ENCODE measurements at places on chromosomes 2 and 18.

GRCh38 chr18:58222432-58223125, 178.6 kb downstream of the NEDD4L start:
- no peak for DNase-seq

- DNase-seq = no peak
Observed at GRCh38 chr18:47100212-47100831, 50.0 kb downstream of the HDHD2 start.

DNA sequence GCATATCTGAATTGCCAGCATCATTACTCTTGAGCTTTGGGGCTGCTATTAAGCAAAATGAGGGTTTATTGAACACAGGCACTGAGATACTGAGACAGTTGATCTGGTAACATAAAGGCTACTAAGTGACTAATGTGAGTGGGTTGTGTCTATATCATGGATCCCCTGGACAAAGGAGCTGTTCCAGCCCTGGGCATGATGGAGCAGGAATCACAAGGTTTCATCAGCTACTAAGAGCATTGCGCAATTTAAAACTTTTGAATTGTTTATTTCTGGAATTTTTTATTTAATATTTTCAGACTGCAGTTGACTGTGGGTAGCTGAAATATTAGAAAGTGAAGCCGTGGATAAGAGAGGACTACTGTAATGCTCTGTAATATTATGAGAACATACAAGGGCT, 73.5 kb downstream of the MGAT5 start:
- no peak for DNase-seq

DNA sequence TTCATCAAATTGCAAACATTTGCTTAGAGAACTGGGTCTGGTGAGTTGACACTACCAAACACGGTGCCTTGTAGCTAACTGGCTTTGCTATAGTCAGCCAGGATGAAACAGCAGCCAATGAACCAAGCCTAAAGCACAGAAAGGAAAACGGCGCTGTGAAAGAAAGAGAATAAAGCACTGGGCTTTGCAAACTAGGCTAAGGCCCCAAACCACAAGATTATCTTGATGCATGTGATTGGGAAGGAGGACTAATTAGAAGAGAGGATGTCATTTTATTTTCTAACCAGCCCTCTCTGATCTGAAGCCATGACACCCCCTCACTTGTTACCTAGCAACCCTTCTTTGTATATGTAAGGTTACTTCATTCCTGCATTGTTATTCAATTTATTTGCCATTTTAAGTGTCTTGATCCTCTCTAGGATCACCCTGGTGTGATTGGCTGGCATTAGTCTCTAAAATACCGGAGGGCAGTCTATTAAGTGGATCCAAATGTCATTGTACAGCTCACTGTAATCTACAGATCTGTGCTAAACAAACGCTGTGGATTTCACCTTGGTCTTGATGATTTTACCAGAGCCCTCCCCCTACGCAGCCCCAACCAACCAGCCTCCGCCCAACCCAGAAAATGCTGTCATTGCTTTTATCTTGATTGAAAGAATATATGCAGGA, 395.4 kb upstream of the ACVR2A start:
- no peak for DNase-seq

- no peak for DNase-seq
Observed at GRCh38 chr18:3450799-3451182, 819 bp downstream of the TGIF1 start.

Data from DMS 273 treated with DMSO at 0.1 percent for 48 hours (cell line).